ENCODE measurements at places on chromosomes 2 and 18. TPM values are rescaled to one million over a fixed set of nuclear protein-coding genes. Genes with fewer than 3 reads are reported as not detected.

Gene PCARE
- total RNA-seq = not detected

Gene XIRP2
- 1.2 TPM for total RNA-seq

Gene GNAL
- 0.22 TPM for total RNA-seq

Gene RAD51AP2
- total RNA-seq = not detected

Gene KCNJ13
- total RNA-seq = not detected

Gene NXPH2
- total RNA-seq = not detected

Gene ARHGAP15
- total RNA-seq = not detected

Gene IER3IP1
- total RNA-seq = 25.2 TPM

Gene ELOA2
- total RNA-seq = not detected

Gene TEX44
- total RNA-seq = not detected

Gene LDLRAD4
- 0.22 TPM for total RNA-seq

Gene MBP
- total RNA-seq = 4.0 TPM

Gene PLEK
- total RNA-seq = under 0.01 TPM

Gene SP5
- not detected for total RNA-seq

Gene CCDC74B
- total RNA-seq = 9.8 TPM

Gene KYNU
- total RNA-seq = 16.6 TPM

Gene DSEL
- 69.8 TPM for total RNA-seq

Gene PDE1A
- total RNA-seq = 20.0 TPM

Gene CACNB4
- 0.33 TPM for total RNA-seq

Gene SERPINB13
- not detected for total RNA-seq

Measured in uterine smooth muscle cell (primary cell).